ENCODE measurements at places on chromosomes 12 and 14.

- no peak for DNase-seq
These were observed 103.1 kb downstream of the SMOC1 start for GRCh38 chr14:69982220-69982839.

DNA sequence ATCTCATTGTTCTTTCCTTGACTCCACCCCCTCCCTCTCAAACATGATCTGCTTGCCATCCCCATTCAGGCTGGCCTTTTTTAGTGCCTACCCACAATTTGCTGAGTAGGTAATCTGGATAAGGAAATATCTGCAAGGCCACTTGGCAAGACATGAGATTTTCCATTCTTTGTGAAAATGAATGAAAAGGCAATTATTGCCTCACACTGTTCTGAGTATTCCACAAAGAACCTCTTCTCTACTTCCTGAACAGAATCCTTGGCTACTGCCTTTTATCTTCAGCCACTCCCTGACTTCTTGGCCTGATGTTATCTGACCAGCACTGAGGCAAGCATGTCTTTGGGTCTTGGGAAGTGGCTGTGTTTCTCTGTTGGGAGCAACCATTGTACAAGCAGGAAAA, 263.2 kb upstream of the ATP2B1 start:
- DNase-seq: peak; percentile 40

GRCh38 chr12:25415004-25415403, 138.1 kb downstream of the LMNTD1 start:
- no peak for DNase-seq

- DNase-seq: no peak
These were observed 59.7 kb downstream of the SLC38A1 start for GRCh38 chr12:46209170-46209569.

DNA sequence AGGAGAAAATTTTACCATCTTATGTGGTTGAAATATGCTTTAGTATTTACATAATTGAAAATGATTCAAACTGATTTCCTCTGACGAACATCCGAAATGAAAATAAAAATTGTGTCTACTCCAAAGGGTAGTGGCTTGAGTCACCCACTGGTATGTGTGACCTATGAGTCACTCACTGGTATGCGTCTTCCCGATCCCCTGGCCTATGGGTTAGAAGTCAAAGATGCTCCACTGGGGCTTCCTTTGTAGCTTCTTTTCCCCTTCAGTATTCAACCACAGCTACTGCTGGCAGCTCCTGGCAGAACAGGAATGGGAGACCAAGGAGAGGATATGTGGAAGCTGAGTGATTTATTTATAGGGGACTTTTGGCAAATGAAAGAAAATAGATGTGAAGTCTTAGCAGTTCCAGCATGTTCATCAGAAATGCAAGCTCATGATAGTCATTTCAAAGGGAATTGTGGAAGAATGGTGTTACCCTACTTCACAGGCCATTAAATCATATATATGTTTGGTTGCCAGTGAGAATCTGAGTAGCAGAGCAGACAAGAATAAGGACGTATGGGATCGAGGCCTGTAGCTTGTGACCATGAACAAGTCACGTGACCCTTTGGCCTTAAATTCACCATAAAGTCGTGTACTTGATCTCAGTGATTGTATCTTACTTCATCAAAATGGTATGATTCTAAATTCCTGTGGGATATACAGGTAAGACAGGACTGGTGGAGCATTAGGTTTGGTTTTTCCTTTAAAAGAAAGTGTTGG, 108.3 kb downstream of the CRADD start:
- peak; percentile 90 for DNase-seq

- peak; percentile 39 for DNase-seq
These were observed 51.8 kb downstream of the PELI2 start for GRCh38 chr14:56170028-56170427.

DNA sequence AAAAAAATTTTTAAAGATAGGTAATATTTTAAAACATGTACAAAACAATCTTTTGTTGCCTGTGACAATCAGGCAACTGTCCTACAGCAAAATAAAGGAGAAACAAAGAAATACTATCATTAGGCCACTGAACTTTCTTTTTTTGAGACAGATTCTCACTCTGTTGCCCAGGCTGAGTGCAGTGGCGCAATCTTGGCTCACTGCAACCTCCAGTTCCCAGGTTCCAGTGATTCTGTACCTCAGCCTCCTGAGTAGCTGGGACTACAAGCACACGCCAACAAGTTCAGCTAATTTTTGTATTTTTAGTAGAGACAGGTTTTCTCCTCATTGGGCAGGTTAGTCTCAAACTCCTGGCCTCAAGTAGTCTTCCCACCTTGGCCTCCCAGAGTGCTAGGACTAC, 16.6 kb downstream of the RPAP3 start:
- DNase-seq: no peak

GRCh38 chr12:121580959-121581685, at the start of gene KDM2B:
Gene KDM2B (minus strand): TSS chr12:121581023. CDS start chr12:121580911, 112 bp downstream.
- peak; percentile 46 for DNase-seq

DNA sequence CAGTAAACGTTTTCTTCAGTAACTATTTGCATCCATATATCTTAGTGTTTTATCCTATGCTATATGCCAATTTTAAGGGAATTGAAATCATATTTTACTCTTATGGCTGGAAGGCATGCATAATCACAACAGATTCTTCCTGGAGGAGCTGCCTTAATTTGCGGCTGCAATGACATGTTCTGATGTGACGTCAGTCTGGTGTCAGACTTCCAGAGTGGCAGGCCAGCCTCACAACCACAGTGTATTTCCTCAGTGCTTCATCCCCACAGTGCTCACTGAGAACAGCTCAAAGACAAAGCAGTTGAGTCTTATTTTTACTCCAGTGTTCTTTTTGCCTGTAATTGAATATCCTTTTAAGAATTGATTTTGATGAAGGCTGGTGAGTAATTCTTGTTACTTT, 107.1 kb downstream of the PLEKHA5 start:
- peak; percentile 50 for DNase-seq

DNA sequence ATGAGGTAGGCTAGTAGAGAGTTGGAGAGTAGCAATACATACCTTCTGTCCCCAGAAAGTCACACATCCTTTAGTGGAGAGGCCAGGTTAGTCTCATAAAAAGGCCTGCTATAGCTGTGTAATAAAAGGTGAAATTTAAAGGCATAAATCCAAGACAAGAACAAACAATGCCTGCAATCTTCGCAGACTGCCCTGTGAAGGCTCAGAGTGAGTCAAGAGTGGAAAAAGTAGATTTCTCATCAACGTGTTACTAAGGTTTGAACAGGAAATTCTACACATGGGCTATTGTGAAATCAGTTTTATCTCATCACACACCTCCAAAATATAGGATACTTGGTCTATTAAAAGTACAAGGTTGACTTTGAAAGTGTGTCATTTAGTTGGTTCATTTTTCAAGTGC, at the start of gene KLRC1:
KLRC1 (minus strand) TSS at position 222 of the 400 bp plus-strand sequence. CDS start 2,221 bp downstream, outside the sequence.
- DNase-seq: peak; percentile 23

DNA sequence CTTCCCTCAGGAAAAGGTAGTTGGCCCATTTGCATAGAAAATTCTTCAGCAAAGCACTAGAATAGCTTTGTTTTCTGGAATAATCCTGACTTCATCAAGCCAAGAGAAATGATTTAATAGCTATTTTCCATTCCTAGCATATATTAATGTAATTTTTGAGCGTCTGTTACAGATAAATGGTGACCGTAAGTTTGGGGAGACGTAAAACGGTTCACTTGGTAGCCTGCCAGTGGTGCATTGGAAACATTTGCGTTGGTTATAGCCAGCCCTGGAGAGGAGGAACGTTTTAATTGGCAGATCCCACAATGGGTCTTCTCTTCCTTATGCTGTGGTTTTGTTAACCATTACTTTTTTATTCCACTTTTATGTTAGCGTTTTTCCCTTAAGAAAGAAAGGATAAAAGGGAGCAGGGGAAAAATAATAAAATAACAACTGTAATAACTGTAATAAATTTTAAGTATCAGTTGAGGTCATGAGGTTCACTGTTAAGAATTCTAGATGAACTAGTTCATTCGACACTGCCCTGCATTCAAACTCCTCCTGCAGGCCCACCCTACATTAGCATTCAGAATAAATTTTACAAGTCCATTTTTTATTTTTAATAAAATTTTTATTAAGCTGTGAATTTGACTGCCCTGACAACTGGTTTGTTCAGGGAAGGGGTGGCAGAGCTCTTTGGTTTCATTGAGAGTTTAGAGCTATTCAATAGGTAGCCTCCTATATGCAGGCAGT, 300.7 kb downstream of the ERC1 start:
- no peak for DNase-seq

- DNase-seq: no peak
These were observed 37.5 kb downstream of the LRTM2 start for GRCh38 chr12:1857821-1858220.

DNA sequence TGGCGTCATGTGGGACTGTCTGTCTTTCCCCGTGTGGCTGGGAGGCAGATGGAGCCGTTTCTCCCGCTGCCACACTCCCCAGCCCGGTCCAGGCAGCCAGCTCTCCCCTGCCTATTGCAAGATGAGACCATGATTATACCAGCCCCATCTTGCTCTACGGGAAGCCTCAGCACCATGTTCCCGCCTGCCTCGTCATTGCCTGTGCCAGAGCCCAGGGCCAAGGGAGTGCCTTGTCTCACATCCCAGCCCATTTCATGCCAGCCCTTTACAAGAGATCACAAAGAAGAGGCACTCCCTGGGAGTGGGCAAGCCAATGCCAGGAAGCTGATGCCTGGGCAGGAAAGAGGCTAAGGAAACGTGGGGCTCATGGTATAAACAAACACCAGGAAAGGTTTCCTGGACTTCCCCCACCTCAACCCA, 23.9 kb downstream of the GPR68 start:
- no peak for DNase-seq

DNA sequence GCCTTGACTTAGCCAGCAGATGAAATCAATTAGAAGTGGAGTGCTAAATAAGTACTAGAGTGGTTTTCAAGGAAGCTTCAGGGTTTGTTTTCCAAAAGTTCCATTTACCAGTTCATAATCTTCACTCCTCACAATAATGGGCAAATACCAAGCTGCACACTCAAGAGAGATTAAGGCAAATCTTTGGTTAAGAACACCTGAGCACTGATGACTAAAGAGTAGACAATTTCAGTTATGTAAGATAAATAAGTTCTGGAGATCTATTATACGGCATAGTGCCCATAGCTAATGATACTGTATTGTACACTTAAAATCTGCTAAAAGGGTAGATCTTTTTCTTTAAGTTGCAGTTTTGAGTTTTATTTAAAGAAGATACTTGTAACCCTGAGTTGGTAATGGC, 125.0 kb downstream of the ARMH4 start:
- peak; percentile 24 for DNase-seq

DNA sequence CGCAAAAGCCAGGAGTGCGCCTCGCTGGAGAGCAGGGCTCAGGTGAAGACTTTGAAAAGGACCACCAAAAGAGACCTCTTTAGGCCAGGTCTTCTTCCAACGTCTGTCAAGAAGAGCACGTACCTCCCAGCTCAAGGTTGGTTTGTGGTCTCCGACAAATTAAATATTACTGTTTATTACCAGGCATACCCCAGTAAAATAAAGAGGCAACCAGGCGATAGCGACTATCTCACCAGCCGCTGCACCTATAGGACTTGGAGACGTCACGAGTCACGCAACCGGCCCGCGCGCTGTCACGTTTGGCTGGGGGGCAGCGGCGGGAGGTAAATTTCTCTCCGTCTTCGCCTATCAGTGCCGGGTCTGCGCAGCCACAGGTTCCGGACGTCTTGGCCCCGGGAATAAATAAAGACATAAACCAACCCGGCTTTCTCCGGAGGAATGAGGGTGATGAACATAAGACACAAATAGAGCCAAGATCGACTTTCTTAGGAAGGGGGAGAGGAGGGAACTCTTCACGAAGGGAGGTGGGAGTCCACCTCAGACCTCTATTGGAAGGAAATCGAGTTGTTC, 2.0 kb upstream of the TBX5 start:
- DNase-seq: no peak

DNA sequence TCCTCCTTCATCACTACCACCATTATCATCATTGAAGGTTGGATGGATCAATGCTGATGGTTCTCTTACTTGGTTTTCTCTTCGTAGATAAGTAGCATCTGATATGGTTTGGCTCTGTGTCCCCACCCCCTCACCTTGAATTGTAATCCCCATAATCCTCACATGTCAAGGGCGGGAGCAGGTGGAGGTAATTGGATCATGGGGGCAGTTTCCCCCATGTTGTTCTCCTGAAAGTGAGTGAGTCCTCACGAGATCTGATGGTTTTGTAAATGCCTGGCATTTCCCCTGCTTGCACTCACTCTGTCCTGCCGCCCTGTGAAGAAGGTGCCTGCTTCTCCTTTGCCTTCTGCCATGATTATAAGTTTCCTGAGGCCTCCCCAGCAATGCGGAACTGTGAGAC, 172.4 kb upstream of the PWP1 start:
- no peak for DNase-seq

GRCh38 chr12:30825341-30825740, 70.6 kb upstream of the CAPRIN2 start:
- no peak for DNase-seq

- DNase-seq: no peak
These were observed 17.4 kb downstream of the IGF1 start for GRCh38 chr12:102462795-102463465.

GRCh38 chr12:120457133-120457532, 10.9 kb downstream of the GATC start:
- no peak for DNase-seq

- DNase-seq: peak; percentile 20
These were observed 253.8 kb downstream of the RMST start for GRCh38 chr12:97716356-97716755.

GRCh38 chr14:50947446-50947845, 3.2 kb upstream of the PYGL start:
- DNase-seq: peak; percentile 26

- no peak for DNase-seq
These were observed 347.3 kb downstream of the GLT1D1 start for GRCh38 chr12:129200576-129200975.

DNA sequence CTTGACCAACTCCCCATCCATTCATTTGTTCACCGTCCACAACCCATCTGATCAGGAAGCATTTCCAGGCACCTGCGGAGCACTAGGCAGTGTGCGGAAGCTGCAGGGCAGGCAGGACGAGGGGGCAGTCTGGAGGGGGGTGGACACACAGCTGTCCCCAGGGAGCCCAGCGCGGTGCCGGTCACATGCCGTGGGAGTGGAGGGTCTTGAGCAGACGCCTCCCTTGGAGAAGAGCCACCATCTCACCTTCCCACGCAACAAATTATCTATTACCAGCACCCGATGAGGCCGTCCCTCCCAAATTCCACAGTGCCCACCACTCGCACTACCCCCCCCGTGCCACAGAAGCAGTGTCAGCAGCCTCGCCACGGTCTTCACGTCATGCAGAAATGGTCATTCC, 10.8 kb downstream of the DLK1 start:
- DNase-seq: no peak

GRCh38 chr12:28032811-28033537, 60.4 kb upstream of the PTHLH start:
- DNase-seq: peak; percentile 98

GRCh38 chr12:13095266-13095995, 8.0 kb downstream of the GSG1 start:
- peak; percentile 63 for DNase-seq

- peak; percentile 90 for DNase-seq
These were observed 859.7 kb downstream of the GALC start for GRCh38 chr14:87133073-87133801.
